ENCODE measurements at places on chromosomes 4 and X. TPM values are rescaled to one million over a fixed set of nuclear protein-coding genes. Genes with fewer than 3 reads are reported as not detected.
A peak's percentile ranks its signal among the peaks of the same experiment; 100 is the strongest.

- DNase-seq, result no peak
Measured at GRCh38 chr4:48831532-48832030, 693 bp downstream of the OCIAD1 start.

DNA sequence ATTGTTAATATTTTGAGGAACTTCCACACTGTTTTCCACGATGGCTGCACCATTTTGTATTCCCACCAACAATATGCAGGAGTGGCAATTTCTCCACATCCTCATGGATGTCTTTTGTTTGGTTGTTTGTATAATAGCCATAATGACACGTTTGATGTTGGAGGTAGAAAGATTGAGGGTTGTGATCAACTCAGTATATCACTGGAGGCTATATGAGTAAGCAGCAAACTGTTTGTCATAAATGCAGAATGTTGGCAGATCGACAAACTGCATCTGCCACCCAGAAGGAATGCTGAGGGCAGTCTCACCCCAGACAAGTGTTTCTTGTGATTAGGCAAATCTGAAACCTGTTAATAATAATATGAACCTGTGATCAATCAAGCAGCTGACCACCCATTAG, 243.9 kb upstream of the WDFY3 start:
- DNase-seq, result no peak

Gene PNMA3
- total RNA-seq, result 5.2 TPM

Gene LGI2
- total RNA-seq, result 3.1 TPM

- no peak for DNase-seq
Measured at GRCh38 chr4:152693871-152694270, 14.1 kb upstream of the TMEM154 start.

- DNase-seq, result no peak
Measured at GRCh38 chrX:72126048-72126415, 5.7 kb downstream of the RTL5 start.

DNA sequence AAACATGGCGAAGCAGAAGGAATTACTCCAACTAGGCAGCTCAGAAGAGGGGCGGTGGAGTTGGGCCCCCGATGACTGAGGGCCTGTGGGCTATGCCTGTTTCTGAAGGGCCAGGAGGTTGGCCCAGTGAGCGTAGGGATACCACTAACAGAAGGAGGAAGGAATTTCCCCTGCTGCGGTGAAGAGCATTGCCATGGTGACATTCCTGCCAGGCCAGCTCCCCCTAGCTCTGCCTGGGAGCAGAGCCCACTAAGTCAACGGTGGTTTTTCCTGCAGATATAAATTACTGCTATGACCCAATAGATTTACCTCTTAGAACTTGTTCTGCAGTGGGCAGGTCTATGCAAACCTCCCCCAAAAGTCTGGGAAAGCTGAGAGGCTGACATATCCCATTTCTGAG, 28.9 kb upstream of the HMX1 start:
- no peak for DNase-seq

Gene DCHS2
- total RNA-seq, result 1.0 TPM

Gene DACH2
- total RNA-seq, result 2.7 TPM

GRCh38 chr4:46922205-46922604, 13.2 kb upstream of the COX7B2 start:
- no peak for DNase-seq

Gene PDCL2
- not detected for total RNA-seq

GRCh38 chr4:184263461-184263860, 45.8 kb upstream of the ENPP6 start:
- DNase-seq, result no peak

DNA sequence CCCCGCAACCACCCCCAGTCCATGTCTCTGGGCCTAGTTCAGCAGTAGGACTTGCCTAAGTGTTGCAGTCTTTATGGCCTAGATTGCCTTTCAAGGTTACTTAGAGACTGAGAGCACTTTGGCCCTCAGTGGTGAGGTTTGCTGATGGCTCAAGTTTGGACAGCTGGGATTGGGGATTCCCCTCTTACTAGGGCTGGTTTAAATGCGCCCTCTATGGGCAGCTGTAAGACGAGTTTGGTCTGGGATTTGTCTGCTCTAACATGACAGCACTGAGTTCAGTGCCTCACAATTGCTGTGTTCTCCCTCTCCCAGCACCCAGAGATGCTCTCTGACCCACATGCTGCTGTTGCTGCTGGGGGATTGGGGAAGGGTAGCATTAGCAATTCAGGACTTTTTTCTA, 23.1 kb downstream of the DACH2 start:
- no peak for DNase-seq

GRCh38 chr4:67721770-67722597, 21.0 kb upstream of the UBA6 start:
- DNase-seq, result no peak

- DNase-seq, result no peak
Measured at GRCh38 chr4:13059019-13059418, 425.1 kb downstream of the RAB28 start.

Gene ASB9
- total RNA-seq, result 2.9 TPM

- no peak for DNase-seq
Measured at GRCh38 chr4:99715286-99715685, 57.7 kb upstream of the C4orf54 start.

Gene PPP4R3C
- not detected for total RNA-seq

DNA sequence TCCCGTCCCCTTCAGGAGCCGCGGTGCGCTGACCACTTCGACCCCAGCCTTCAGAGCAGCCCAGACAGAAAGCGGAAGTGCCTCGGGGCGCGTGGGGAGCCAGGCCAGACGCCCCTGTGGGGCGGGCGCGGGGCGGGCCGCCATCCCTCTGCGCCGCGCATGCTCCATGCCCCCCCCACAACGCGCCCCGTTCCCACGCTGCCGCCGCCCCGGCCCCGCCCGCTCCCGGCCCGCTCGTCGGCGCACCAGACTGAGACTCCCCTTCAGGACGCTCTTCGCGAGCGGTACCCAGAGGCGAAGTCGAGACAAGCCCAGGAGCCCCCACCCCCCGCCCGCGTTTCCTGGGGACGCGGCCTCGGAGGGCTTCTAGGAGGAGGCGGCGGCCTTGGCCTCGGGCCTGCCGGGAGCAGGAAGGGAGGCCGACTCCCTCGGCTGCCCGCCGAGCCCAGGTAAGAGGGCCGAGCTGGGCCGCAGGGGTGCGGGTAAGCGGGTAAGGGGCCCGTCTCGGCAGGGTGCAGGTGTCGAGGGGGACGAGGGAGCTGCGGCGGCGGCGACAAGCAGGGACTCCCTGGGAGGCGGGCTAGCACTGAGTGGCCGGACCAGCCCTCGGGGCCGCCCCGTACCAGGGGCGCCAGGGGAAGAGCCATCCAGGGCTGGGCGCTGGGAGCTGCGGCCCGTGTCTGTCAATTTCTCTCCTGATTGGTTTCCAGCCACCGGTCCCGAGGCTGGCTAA, at the start of gene ZFP92:
Gene ZFP92 (plus strand): TSS at position 218 of the 733 bp plus-strand sequence. CDS start 6,851 bp downstream, outside the sequence.
- DNase-seq, result peak; percentile 76

DNA sequence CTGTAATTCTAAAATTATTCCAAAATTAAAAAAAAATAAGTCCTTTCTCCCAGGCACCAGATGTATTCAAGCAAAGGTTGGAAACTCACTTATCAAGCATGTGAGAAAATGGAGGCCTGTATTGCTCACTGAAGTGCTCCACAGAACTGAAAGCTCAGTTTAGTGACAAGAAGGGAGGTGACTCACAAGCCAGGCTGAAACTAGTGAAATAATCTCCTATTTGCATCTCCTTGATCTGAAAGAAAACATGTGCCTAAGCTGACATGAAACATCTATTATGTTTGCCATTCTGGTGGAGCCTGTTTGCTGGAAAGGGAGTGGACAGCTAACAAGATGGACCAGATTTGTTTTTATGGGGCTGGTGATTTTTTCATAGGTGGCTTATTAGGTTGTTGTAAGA, 54.0 kb upstream of the AMELX start:
- DNase-seq, result no peak

Gene RTL9
- 0.07 TPM for total RNA-seq

DNA sequence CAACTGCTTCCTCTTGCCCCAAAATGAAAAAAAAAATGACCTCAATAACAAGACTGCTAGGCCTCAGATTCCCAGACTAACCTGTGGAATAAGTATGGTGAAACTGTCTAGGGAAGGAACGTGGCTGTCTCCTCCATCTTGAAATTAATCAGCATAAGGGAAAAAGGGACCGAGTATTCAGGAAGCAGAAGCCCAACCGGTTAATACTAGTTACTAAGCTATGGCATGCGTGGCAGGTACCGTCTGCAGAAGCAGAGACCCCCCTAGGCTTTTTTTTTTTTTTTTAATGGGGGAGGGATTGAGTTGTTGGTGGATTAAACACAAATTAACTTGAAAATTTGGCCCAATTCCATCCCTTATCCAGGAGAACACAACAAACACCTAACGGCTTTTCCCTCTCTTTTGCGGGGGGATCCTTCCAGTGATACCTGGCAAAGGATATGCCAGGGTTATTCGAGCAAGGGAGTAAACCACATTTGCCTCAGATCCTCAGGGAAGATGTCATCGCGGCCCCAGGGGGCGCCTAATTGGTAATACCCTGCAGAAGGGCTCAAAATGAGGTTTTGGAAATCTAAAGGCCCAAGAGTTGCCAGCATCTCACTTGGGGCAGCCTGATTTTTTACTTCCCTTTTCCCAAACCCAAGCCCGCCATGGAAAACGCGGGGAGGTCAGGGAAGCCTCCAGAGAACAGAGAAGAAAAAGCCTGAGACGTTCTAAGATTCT, 893 bp downstream of the RLIM start:
- peak; percentile 36 for DNase-seq

DNA sequence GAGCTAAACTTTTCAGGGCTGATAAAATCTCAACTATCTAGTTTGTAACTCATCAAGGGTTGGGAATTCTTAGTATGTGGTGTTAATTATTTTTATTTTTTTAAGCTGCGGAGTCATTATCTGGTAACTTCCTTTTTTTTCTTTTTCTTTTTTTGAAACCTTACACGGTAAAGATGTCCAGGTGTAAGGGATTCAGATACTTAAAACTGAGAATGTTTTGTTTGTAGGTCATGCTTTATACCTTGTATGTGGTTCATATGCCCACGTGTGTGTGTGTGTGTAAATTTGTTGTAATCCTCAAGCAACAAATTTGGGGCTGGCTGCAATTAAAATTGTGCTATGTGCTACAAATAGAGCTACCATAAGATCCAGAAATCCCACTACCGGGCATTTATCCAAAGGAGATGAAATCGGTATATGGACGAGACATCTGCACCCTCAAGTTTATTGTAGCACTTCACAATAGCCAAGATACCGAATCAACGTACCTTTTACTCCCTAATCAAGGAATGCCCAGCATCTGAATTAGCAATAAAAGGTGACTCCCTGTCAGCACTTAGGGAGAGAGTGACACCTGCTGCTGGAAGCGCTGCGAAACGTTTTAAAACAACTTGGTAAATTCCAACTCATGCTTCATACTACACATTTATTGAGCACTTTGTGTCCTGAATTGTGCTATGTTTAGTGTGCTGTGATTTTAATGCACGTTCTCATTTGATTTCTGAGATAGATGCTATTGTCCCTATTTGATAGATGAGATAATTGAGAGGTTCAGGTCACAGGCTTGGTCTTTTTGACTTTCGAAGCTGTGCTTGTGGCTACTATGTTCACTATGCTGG, 16.1 kb downstream of the MSMO1 start:
- no peak for DNase-seq

DNA sequence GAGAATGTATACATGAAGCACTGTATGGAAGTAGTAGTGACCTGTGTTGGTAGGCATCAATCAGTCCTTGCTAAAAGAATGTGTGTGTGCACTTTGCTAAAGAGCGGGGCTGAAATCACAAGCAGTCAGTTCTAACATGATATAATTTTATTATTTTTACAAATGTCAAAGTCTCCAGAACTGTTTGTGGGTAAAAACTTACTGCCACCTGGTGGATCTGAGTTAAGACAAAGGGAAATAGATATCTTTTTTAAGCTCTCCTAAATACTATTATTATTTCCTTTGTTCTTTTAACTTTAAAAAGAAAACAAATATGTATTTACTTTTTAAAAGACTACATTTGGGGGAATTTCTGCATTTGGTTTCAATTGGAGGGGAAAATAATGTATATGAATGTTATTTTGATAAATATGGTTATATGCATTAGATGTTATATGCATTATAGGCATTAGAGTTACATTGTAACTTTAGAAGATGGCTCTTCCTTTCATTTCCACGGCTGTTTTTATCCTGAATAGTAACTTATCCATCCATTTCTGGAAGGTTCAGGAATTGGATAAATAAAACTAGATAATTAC, 7.8 kb upstream of the CLOCK start:
- DNase-seq, result no peak

Gene SNCA
- 2.9 TPM for total RNA-seq

- DNase-seq, result no peak
Measured at GRCh38 chrX:16778545-16778944, 7.7 kb upstream of the TXLNG start.

GRCh38 chr4:170091069-170091696, 1.4 kb upstream of the AADAT start:
- peak; percentile 42 for DNase-seq

GRCh38 chr4:112099701-112100297, 45.5 kb upstream of the FAM241A start:
- DNase-seq, result peak; percentile 40

GRCh38 chr4:183429489-183429888, 14.9 kb upstream of the CDKN2AIP start:
- no peak for DNase-seq

GRCh38 chr4:155889031-155889793, 14.3 kb upstream of the TDO2 start:
- DNase-seq, result no peak

Gene RHOXF1
- not detected for total RNA-seq

GRCh38 chr4:93746031-93746430, 82.5 kb upstream of the ATOH1 start:
- DNase-seq, result no peak

DNA sequence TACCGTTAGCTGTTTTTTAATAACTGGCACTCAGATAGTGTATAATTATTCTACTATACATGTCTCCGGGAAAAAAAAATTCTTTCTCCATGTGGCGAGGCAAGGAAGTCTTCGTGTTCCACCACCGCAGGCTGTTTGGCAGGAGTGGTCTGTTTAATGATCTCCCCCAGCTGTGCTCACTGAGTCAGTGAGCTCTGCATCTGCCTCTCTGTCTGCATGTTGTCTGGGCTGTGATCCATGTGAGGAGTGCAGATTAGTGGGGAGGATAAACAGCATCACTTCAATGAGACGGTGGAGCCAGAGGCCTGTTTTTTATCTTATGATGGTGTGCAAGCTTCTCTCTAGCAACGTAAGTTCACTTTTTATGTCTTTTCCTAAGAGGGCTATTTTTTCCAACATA, 69.8 kb downstream of the RPS3A start:
- peak; percentile 27 for DNase-seq

- DNase-seq, result no peak
Measured at GRCh38 chr4:186829740-186830449, 106.2 kb upstream of the FAT1 start.

DNA sequence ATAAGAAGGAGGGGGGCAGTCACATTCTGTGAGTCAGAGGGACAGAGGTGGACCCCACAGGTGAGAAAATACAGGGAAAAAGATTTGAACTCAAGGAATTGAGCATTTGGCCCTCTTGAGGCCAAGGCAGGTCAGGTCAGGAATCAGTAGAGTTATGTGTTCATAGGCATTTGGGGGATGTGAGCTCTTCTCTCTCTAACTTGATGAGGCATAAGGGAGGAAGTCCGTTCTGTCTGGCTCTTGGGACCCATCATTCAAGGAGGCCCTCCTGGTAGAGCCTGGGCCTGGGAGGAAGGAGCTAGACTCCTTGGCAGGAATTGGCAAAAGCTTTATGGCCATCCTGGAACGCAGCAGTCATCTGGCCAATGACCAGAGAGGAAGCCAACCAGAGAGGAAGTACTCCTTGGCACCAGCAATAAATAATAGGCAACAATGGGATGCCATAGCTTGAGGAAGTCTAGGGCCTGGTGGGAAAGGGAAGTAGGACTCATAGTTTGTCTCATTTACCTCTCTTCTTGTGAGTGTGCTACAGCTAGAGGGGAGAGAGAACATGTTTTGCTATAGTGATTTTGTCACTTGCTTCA, 53.0 kb downstream of the MSN start:
- DNase-seq, result no peak

Gene PWWP3B
- total RNA-seq, result 0.52 TPM

Data from H7 (cell line).